Central memory CD4-positive, alpha-beta T cell (primary cell): ENCODE measurements at places on chromosomes 2 and 18.
A peak's percentile ranks its signal among the peaks of the same experiment; 100 is the strongest.

GRCh38 chr2:105439141-105439540 is 40.3 kb upstream of the FHL2 start:
- no peak for DNase-seq

- DNase-seq: no peak
These were observed 2.4 kb upstream of the IMPA2 start for GRCh38 chr18:11978956-11979355.

DNA sequence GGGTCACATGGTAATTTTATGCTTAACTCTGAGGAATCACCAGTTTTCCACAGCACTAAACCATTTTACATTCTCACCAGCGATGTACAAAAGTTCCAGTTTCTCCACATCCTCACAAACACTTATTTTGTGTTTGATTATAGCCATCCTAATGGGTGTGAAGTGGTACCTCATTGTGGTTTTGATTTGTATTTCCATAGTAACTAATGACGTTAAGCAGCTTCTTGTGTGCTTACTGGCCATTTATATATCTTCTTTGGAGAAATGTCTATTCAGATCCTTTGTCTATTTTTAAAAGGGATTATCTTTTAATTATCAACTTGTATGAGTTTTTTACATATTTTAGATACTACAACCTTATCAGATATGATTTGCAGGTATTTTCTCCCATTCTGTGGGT is 42.0 kb downstream of the CCDC150 start:
- DNase-seq: no peak

GRCh38 chr2:175518206-175518605 is 336.7 kb upstream of the ATP5MC3 start:
- DNase-seq: no peak

GRCh38 chr2:118242216-118242615 is 153.9 kb downstream of the INSIG2 start:
- DNase-seq: no peak

GRCh38 chr18:45805551-45805950 is 19.9 kb upstream of the SIGLEC15 start:
- DNase-seq: no peak

GRCh38 chr2:240717181-240717641 is 25.5 kb downstream of the AQP12A start:
- DNase-seq: no peak

- DNase-seq: no peak
These were observed 1108.3 kb upstream of the KLHL29 start for GRCh38 chr2:22276696-22277095.

DNA sequence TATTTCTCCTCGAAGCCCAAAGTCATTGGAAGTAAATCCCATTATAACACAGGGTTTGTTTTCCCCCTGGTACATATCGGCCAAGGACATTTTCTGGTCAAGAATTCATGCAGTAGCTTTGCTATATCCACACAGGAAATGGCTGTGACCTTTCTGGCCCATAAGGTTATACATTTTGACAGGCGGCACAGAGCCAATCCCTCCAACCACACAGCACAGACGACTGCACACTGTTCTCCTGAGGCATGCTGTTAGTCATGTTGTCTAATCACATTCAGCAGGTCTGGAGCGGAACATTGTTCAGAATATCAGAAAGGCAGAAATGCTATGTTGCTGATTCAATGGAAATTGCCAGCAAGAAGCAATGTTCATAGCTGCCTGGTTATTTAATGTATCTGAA is 742.3 kb upstream of the SLC8A1 start:
- no peak for DNase-seq

GRCh38 chr2:241842620-241843211 is 16.0 kb downstream of the PDCD1 start:
- DNase-seq: peak; percentile 47

GRCh38 chr2:63189026-63189425 is 138.4 kb downstream of the OTX1 start:
- no peak for DNase-seq

- no peak for DNase-seq
These were observed 46.3 kb downstream of the RTN4 start for GRCh38 chr2:55003706-55004639.

DNA sequence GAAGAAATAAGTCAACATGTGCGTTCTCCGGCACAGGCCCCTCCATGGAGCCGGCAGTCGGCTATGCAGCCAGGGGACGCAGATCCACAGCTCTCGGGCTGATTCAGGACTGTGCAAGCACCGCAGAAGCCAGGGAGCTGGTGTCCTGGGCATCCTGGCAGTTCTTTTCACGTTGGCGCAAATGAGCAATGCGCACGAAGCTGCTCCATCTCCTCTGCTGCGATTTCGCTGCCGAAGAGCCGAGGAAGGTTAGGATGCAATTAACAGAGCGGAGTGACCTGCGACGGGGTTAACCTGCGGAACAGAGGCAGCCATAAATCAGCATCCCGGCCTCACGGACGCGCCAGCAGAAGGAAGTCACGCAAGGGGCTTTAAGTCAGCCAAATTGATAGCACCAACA is 107.1 kb upstream of the POU3F3 start:
- DNase-seq: no peak

- DNase-seq: no peak
These were observed 105.2 kb upstream of the TFCP2L1 start for GRCh38 chr2:121390082-121390692.

DNA sequence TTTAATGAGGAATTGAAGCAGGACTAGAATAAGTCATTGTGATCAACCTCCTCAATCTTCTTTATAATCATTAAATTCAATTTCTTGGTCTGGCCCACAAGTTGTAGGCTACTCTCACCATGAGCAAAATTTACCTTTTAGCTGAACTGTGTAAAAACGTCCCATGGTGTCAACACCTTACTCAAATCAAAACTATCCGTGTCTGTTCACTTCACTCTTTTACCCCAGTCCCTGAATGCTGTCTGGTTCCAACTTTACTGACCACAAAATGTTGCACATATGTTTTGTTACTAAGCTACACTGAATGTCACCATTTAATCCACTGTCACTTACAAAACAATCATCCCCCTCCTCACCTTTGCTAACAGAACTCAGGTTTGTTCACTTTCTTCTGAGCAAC is 951.6 kb upstream of the SLC39A10 start:
- no peak for DNase-seq

DNA sequence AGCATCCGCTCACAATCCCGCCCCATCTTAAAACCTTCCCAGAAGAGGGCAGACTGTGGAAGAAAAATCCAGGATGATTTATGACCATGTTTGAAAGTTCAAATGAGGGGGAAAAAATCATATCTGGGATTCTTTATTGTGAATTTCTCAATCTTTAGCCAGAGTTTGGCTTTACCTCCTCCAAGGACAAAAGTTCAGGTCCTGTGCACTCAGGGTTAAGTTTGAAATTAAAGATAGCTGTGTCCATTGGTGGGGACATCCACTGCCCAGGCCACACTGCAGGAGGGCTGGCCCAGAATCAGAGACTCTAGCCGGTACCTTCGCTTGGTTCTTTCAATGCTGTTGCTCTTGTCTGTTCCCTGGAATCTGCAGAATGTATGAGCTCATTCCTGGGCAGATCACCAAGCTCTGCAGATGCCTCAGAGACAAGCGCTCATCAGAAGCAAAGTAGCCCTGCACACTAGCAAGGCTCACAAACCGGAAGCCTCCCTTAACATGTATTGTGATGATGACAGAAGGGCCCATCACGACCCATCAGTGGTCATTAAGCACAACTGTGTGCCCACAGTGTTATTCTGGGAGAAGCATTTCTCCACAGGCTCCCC is 375.3 kb upstream of the KLHL29 start:
- no peak for DNase-seq

GRCh38 chr2:17747684-17748452 is 5.7 kb downstream of the SMC6 start:
- DNase-seq: no peak

DNA sequence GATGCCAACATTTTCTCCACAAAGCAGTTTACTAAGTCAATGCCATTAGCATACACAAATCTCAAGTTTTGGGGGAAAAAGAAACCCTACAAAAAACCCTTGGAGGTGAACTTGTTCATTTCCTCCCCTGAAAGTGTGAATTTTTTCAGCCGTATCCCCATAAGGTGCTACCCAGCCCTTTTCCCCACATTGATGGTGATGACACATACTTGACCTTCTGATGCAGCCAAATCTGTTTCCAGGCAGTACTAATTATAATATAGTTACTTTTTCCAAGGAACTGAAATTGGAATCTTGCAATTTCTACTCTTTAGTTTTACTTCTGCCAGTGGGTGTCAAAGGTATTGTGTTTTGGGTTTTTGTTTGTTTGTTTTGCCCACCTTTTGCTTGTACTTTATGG is 474.5 kb downstream of the TGIF1 start:
- DNase-seq: no peak

- DNase-seq: no peak
These were observed 39.0 kb downstream of the MAIP1 start for GRCh38 chr2:199994371-199994770.

GRCh38 chr2:201959626-201960025 is 74.0 kb upstream of the FZD7 start:
- no peak for DNase-seq

- DNase-seq: no peak
These were observed 18.7 kb upstream of the RASGRP3 start for GRCh38 chr2:33457556-33458247.
